Activated CD4-positive, alpha-beta T cell treated with anti-CD3 and anti-CD28 coated beads, Interleukin-2, amount 50 U/mL, for 24 hours (primary cell): ENCODE measurements at places on chromosomes 11 and 22.

- DNase-seq = no peak
Measured at GRCh38 chr22:22929381-22930221, 42.0 kb downstream of the IGLL5 start.

DNA sequence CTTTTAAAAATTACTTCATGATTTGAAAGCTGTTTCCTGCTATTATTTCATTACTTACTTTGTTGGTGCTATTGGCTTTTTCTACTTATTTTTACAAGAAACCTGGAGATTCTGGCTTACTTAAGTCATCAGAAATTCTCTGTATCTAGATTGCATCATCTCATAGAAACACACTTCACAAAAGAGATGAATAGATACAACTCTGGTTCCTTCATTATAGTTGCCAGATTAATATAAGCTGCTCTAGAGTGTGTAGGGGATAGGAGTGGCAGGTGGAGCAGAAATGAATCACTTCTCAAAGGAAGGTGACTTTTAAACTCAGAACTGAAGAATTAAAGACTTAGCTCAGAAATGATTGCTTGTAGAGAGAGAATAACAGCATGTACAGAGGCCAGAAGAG, 20.0 kb downstream of the CYP2R1 start:
- DNase-seq = no peak

DNA sequence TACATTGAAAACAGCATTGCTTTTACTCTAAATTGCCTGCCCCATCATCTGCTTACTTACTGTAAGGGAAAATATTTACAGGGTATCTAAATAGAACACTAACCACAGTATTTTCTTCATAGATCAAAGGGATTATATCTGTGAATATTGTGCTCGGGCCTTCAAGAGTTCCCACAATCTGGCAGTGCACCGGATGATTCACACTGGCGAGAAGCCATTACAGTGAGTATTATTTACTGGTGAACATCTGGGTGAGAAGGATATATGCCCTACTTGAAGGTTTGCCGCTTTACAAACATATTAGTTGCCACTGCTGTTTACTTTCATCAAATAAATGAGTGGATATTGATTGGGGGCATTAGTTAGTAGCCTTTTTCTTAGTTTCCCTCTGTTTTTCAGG, 5.9 kb upstream of the CNTF start:
- DNase-seq = no peak

DNA sequence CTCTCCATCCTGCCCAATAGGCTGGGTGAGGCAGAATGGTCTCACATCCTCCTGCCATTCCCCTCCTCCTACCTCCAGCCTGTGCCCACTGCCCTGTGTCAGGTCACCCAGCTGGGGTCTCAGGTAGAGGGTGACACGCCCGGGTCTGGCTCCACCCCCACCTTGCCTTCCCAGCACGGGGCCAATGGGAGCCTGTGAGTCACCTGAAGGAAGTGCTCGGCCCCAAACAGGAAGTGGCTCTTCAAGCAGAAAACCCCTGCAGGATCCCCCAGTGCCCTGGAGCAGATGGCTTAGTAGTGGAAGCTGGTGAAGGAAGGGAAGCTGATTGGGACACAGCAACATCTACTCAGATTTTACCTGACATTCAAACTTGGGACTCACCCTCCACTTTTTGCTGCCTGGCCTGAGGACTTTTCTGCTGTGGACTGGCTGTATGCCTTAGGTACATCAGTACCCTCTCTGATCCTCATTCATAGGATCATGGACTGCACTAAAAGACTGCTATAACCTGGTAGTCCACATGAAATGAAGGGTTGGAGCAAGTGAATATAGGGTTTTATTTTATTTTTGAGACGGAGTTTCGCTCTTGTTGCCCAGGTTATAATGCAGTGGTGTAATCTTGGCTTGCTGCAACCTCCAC, 33.4 kb downstream of the GDPD5 start:
- DNase-seq = peak; percentile 5

GRCh38 chr22:19086896-19087295, 35.3 kb downstream of the DGCR2 start:
- DNase-seq = no peak
